Neural crest cell (in vitro differentiated cells): ENCODE measurements at places on chromosomes 3 and 15.

- peaks cover 17% of the 10 kb centered on the region for H3K27me3 ChIP-seq
- no peaks in the 10 kb centered on the region for H3K36me3 ChIP-seq
- DNase-seq, result no peak
- H3K4me1 ChIP-seq, result peaks cover 19% of the 10 kb centered on the region
- H3K27ac ChIP-seq, result no peak overlapping the region
Observed at GRCh38 chr3:13546667-13547171, 2.2 kb upstream of the FBLN2 start.

GRCh38 chr3:13167064-13167743 is 94.0 kb upstream of the IQSEC1 start:
- no peaks in the 10 kb centered on the region for H3K27me3 ChIP-seq
- H3K4me3 ChIP-seq, result no peak overlapping the region
- peaks cover 2% of the 10 kb centered on the region for H3K4me1 ChIP-seq
- H3K27ac ChIP-seq, result no peak overlapping the region

DNA sequence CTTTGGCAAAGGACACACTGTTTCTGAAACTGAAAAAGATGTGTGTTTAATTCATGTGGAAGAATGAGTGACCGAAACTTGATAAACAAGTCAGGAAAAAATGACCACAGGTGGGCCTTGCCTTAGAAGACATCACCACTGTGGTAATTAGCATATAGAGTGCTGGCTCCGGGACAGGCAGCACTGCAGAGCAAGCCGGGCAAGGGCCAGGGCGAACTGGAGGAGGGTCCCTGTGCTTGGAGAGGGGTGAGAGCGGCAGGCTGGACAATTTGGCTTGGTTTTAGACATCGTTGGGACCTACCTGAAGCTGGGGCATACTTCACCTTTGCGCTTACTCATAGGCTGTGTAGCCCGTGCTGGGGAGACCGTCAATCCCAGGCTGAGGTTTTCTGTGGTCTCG is 8.2 kb downstream of the RTP3 start:
- no peaks in the 10 kb centered on the region for H3K4me1 ChIP-seq
- DNase-seq, result no peak
- H3K27me3 ChIP-seq, result peaks cover 4% of the 10 kb centered on the region
- no peak overlapping the region for H3K27ac ChIP-seq
- no peak overlapping the region for H3K4me3 ChIP-seq

DNA sequence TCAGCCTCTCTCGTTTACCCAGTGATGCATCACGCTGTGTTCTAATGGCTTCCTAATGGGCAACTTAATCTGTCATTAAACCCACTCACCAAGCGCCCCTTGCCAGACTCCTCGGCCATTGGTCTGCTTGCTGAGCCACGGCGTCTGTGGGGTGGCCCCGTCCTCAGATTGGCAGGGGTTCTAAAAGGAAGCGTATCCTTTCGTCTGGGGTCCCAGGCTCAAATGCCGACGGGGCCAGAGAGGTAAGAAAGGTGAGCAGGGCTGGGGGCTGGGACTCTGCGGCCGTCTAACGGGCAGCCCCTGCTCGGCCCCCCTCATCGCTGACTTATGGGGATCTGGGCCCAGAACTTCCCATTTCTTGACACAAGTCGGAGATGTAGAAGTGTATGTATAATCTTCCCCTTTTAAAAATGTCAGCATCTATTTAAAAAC is 315.1 kb upstream of the PROK2 start:
- DNase-seq, result no peak
- H3K4me1 ChIP-seq, result peaks cover 23% of the 10 kb centered on the region
- H3K27ac ChIP-seq, result no peak overlapping the region
- no peaks in the 10 kb centered on the region for H3K36me3 ChIP-seq
- peaks cover 88% of the 10 kb centered on the region for H3K27me3 ChIP-seq

- no peak overlapping the region for H3K27ac ChIP-seq
- H3K36me3 ChIP-seq, result peaks cover 3% of the 10 kb centered on the region
- H3K4me1 ChIP-seq, result no peaks in the 10 kb centered on the region
- H3K4me3 ChIP-seq, result no peak overlapping the region
Observed at GRCh38 chr3:4963669-4964570, 15.3 kb upstream of the BHLHE40 start.

- H3K27me3 ChIP-seq, result no peaks in the 10 kb centered on the region
- no peak for DNase-seq
- H3K4me3 ChIP-seq, result no peak overlapping the region
- H3K36me3 ChIP-seq, result no peaks in the 10 kb centered on the region
Observed at GRCh38 chr3:184737641-184738505, 26.0 kb upstream of the MAGEF1 start.

GRCh38 chr15:78061963-78062427 is 15.5 kb downstream of the TBC1D2B start:
- no peak for DNase-seq
- H3K27ac ChIP-seq, result no peak overlapping the region
- H3K27me3 ChIP-seq, result no peaks in the 10 kb centered on the region
- H3K4me1 ChIP-seq, result peaks cover 22% of the 10 kb centered on the region

GRCh38 chr15:48072941-48073340 is 47.8 kb upstream of the SLC24A5 start:
- H3K27ac ChIP-seq, result peak overlapping the region; percentile 63
- DNase-seq, result no peak
- H3K27me3 ChIP-seq, result peaks cover 3% of the 10 kb centered on the region
- H3K36me3 ChIP-seq, result no peaks in the 10 kb centered on the region

DNA sequence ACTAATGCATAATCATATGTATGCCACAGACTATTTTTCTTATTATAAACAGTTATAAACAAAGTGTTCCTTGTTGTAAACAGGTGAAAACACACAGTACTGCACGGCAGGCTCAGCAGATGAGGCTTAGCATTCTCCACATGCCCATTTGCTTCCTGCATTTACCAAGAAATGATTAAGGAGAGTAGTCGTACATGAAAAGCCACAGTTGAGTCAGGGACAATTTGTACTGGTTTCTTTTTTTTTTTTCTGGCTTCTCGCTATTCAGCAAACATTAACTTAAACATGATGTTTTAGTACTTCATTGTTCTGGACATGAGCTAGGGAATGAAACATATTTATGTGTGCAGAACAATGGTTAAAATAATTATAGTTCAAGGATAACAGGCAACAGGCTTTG is 63.4 kb downstream of the GHSR start:
- H3K36me3 ChIP-seq, result peaks cover 39% of the 10 kb centered on the region
- no peak for DNase-seq
- no peak overlapping the region for H3K4me3 ChIP-seq
- H3K4me1 ChIP-seq, result no peaks in the 10 kb centered on the region

GRCh38 chr3:10192953-10193691 is 28.4 kb downstream of the IRAK2 start:
- H3K4me1 ChIP-seq, result peaks cover 19% of the 10 kb centered on the region
- H3K36me3 ChIP-seq, result no peaks in the 10 kb centered on the region
- DNase-seq, result peak; percentile 10
- H3K4me3 ChIP-seq, result no peak overlapping the region
- no peaks in the 10 kb centered on the region for H3K27me3 ChIP-seq

- no peaks in the 10 kb centered on the region for H3K36me3 ChIP-seq
- H3K27me3 ChIP-seq, result no peaks in the 10 kb centered on the region
- no peak overlapping the region for H3K4me3 ChIP-seq
Observed at GRCh38 chr3:77815467-77815866, 775.6 kb downstream of the ROBO2 start.

- H3K27ac ChIP-seq, result no peak overlapping the region
- DNase-seq, result no peak
Observed at GRCh38 chr15:85534031-85534430, 153.6 kb downstream of the AKAP13 start.

DNA sequence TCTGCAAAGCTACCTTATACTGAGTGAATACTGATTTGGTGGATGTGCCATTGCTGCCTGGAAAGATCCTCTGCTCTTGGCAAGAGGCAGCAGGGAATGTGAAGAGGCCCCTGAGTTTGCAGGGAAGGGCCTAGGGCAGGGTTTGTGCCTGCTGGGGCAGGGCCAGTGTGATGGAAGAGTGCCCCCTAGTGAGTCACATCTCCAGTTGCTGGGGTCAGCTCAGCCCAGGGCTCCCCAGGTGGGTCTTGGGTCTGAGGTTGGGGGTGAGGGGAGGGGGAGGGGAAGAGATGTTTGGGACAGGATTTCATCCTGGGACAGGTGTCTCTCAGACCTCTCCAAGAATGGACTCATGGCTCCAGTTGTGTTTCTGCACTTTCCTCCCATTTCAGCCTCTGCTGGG is 4.1 kb upstream of the AMOTL2 start:
- H3K36me3 ChIP-seq, result no peaks in the 10 kb centered on the region
- H3K27ac ChIP-seq, result no peak overlapping the region
- DNase-seq, result no peak
- peaks cover 26% of the 10 kb centered on the region for H3K27me3 ChIP-seq
- peak overlapping the region; percentile 27 for H3K4me3 ChIP-seq

DNA sequence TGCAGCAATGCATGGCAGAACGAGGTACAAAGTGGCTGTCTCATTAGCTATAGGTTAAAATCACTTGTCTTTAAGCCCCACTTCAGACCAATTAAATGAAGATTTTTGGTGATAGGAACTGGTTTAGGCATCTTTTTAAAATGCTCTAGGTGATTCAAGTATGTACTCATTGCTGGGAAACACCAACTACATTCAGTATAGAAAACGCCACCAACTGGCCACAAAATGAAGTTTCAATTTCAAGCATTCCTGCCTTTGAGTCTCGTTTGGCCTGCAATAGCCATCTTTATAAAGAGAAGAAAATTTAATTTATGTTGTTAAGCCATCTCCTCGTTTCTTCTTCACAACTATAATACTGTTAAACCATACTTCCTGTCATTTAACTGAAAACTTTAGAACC is 587.9 kb downstream of the GBE1 start:
- no peaks in the 10 kb centered on the region for H3K4me1 ChIP-seq
- no peaks in the 10 kb centered on the region for H3K27me3 ChIP-seq
- DNase-seq, result no peak
- H3K27ac ChIP-seq, result no peak overlapping the region

DNA sequence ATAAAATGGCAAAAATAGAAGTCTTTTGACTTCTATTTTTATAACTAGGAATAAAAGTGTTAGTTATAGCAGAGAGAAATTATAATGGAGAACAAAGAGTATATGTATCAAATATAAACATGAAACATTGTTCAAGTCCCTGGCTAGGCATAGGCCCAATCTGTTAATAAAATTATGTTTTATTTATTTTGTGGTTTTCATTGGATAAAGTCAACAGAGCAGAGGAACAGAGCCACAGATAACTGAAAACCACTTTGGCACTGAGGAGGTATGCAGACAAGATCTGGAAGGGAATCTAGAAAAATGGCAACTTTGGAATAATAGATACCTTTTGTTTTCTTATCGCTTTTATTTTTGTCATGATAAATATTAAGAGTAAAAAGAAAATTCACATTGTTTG is 50.4 kb upstream of the ICE2 start:
- H3K27me3 ChIP-seq, result no peaks in the 10 kb centered on the region
- DNase-seq, result no peak
- H3K27ac ChIP-seq, result no peak overlapping the region

DNA sequence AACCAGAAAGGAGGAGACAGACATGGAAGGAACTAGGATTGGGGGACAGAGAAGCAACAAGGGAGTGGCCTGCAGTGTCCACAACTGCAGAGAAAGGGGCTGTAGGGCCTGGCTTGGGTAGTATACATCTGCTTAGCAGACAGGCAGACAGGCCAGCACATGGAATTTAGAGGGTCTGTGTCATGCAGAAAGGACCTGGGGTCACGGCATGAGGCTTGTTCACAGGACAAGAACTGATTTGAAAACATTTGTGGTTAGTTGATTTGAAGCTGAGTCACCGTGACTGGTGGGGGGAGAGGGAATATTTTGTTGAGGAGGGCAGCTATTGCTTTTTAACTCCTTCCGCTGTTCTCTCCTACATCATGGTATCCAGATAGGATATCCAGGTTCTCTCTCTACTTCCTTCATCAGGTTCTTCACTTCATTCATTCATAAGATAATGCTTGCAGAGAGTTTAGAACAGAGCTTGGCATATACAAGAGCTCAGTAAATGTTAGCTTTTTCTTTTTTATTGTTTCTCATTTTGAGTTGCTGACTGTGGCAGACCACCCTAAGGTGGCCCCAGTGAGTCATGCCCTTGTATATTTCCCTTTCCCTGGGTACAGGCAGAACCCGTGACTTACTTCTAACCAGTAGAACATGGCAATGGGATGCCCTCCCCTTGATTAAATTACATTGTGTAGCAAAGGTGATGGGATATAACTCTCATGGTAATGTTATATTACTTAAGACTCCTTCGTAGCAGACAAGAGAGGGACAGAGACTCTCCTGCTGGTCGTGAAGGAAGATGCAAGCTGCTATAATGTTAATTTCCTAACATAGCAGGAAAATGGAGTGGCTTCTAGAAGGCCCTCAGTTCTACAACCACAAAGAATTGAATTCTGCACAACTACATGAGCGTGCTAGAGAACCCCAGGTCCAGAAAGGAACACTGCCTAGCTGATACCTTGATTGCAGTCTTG is 95.0 kb upstream of the NMNAT3 start:
- no peak overlapping the region for H3K4me3 ChIP-seq
- H3K27me3 ChIP-seq, result no peaks in the 10 kb centered on the region
- DNase-seq, result no peak
- H3K36me3 ChIP-seq, result no peaks in the 10 kb centered on the region
- no peak overlapping the region for H3K27ac ChIP-seq
- H3K4me1 ChIP-seq, result peaks cover 13% of the 10 kb centered on the region

DNA sequence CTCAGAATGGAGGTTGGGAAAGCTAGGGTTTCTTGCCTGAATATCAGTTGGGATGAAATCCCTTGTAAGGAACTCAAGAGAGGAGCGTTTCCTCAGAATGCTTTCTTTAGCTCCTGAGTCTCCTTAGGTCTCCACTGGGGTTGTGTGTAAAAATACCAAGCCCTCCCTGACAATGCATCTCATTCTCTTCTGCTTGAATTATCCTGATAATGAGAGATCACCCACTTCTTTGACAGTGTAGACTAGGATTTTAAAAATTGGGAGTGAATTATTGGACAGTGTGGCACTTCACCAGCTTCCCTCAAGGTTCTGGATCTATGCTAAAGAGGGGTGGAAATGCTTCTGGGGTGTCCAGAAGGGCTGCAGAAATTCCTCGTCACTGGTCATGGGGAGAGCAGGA is 41.8 kb upstream of the POLG start:
- no peaks in the 10 kb centered on the region for H3K36me3 ChIP-seq
- no peaks in the 10 kb centered on the region for H3K4me1 ChIP-seq
- no peak overlapping the region for H3K4me3 ChIP-seq
- DNase-seq, result no peak
- no peak overlapping the region for H3K27ac ChIP-seq
